CD14-positive monocyte (primary cell): ENCODE measurements at places on chromosomes 5 and 9. TPM values are rescaled to one million over a fixed set of nuclear protein-coding genes. Genes with fewer than 3 reads are reported as not detected.

The PCDHGA6 gene
- not detected for polyA plus RNA-seq

The C7 gene
- polyA plus RNA-seq: 0.12 TPM in 1 of 2 replicates, not detected in the other

The CAMK4 gene
- not detected in 2 replicates for polyA plus RNA-seq

The LHX3 gene
- not detected in 2 replicates for polyA plus RNA-seq

The PTGS1 gene
- 20.5 TPM for polyA plus RNA-seq

The GLRA1 gene
- polyA plus RNA-seq: not detected in 2 replicates

The UBQLN1 gene
- 32.7 and 45.9 TPM in 2 replicates for polyA plus RNA-seq
